ENCODE measurements at places on chromosomes 1 and 21. TPM values are rescaled to one million over a fixed set of nuclear protein-coding genes. Genes with fewer than 3 reads are reported as not detected.

APCS gene
- not detected for total RNA-seq

GSTM5 gene
- total RNA-seq: not detected

SLC19A2 gene
- 9.2 TPM for total RNA-seq

RXRG gene
- not detected for total RNA-seq

DMRTA2 gene
- 5.3 TPM for total RNA-seq

SPRR1B gene
- total RNA-seq: 853 TPM

GUCA2A gene
- total RNA-seq: not detected

PADI1 gene
- total RNA-seq: 47.4 TPM

TSPAN1 gene
- 1.9 TPM for total RNA-seq

RXFP4 gene
- not detected for total RNA-seq

FCER1G gene
- 1.6 TPM for total RNA-seq

RNF186 gene
- total RNA-seq: not detected

CD247 gene
- 3.2 TPM for total RNA-seq

IFI44L gene
- 7.1 TPM for total RNA-seq

IGFN1 gene
- total RNA-seq: not detected

OR2T2 gene
- total RNA-seq: not detected

TRPM2 gene
- total RNA-seq: 1.5 TPM

BPNT1 gene
- total RNA-seq: 37.3 TPM

SLC9C2 gene
- total RNA-seq: not detected

UBE2U gene
- total RNA-seq: not detected

CFAP107 gene
- not detected for total RNA-seq

ANKRD34A gene
- 0.04 TPM for total RNA-seq

CITED4 gene
- 40.6 TPM for total RNA-seq

DENND2C gene
- 39.9 TPM for total RNA-seq

FAM72C gene
- 0.64 TPM for total RNA-seq

DNASE2B gene
- not detected for total RNA-seq

NECTIN4 gene
- 52.7 TPM for total RNA-seq

SKI gene
- 38.8 TPM for total RNA-seq

ERG gene
- 2.5 TPM for total RNA-seq

CLDN17 gene
- total RNA-seq: 0.53 TPM

GJB5 gene
- total RNA-seq: 91.7 TPM

GREM2 gene
- 8.8 TPM for total RNA-seq

RBP7 gene
- total RNA-seq: 29.2 TPM

NUP210L gene
- total RNA-seq: not detected

IL12RB2 gene
- 1.3 TPM for total RNA-seq

COL11A1 gene
- total RNA-seq: not detected
